Stimulated activated CD8-positive, alpha-beta memory T cell treated with anti-CD3 and anti-CD28 coated beads, Interleukin-4, amount 100 ng/mL, for 1 hour (primary cell): ENCODE measurements at places on chromosomes 16 and 17.

DNA sequence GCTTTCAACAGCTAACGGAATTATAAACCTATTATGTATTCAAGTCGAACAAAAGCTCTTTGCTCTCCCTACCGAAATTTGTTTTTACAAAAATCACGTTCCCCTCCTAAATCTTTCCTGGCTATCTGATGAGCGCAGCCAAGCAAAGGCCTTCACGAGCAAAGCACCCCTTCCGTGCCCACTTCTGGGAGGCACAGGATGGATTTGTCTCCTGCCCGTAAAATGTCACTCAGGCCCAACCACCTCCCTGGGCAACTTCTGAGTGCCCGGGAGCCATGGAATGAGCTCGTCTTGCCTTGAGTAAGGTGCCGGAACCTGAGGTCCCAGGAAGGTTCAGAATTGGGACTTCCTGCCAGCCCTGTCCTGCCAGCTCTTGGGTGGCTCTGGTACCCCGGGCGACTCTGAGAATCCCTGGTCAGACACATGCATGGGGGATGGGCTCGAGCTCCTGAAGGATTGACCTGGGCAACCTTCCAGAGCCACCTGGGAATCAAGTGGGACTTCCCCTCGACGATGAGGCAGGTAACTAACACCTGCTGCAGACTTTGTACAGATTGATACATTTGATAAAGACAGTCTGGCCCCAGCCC, 19.8 kb downstream of the SLC7A5 start:
- DNase-seq = no peak

GRCh38 chr16:4433228-4433627, 7.6 kb downstream of the DNAJA3 start:
- DNase-seq = no peak

DNA sequence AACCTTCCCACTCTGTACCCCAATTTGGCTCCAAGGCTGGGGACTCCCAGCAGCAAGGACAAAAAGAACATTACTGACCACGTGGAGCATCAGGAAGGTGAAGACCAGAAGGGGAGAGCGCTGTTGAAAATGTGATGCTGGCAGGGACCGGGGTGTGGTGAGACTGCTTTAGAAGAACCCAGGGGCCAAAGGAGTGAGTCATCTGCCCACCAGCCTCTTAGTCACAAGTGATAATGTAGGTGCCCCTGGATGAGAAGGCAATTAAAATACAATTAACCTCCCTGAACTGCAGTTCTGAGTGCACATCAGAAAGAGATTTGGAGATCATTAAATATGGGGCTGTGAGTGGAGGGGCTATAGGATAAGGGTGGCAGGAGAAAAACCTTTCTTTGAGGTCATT, 366.6 kb upstream of the CCL2 start:
- no peak for DNase-seq

GRCh38 chr17:5533486-5534315, 47.3 kb downstream of the MIS12 start:
- no peak for DNase-seq
